ENCODE measurements at places on chromosomes 1 and 21. TPM values are rescaled to one million over a fixed set of nuclear protein-coding genes. Genes with fewer than 3 reads are reported as not detected.

Gene MAP1LC3C
- not detected for total RNA-seq

Gene PLPPR4
- not detected for total RNA-seq

Gene ZNF683
- total RNA-seq: not detected

Gene IL12RB2
- 1.1 TPM for total RNA-seq

Gene TRNP1
- total RNA-seq: 94.1 TPM

Gene SELP
- total RNA-seq: not detected

Gene ICOSLG
- total RNA-seq: 0.57 TPM

Gene ELAPOR1
- total RNA-seq: not detected

Gene TRPM2
- not detected for total RNA-seq

Gene FAM131C
- 0.15 TPM for total RNA-seq

Gene EXO1
- 5.5 TPM for total RNA-seq

Gene FCRL1
- total RNA-seq: not detected

Gene CD247
- total RNA-seq: not detected

Gene PPFIA4
- total RNA-seq: 0.15 TPM

Gene FAM163A
- total RNA-seq: not detected

Data from hair follicular keratinocyte (primary cell).